Mesendoderm (in vitro differentiated cells): ENCODE measurements at places on chromosomes 13 and 19.
A peak's percentile ranks its signal among the peaks of the same experiment; 100 is the strongest.

DNA sequence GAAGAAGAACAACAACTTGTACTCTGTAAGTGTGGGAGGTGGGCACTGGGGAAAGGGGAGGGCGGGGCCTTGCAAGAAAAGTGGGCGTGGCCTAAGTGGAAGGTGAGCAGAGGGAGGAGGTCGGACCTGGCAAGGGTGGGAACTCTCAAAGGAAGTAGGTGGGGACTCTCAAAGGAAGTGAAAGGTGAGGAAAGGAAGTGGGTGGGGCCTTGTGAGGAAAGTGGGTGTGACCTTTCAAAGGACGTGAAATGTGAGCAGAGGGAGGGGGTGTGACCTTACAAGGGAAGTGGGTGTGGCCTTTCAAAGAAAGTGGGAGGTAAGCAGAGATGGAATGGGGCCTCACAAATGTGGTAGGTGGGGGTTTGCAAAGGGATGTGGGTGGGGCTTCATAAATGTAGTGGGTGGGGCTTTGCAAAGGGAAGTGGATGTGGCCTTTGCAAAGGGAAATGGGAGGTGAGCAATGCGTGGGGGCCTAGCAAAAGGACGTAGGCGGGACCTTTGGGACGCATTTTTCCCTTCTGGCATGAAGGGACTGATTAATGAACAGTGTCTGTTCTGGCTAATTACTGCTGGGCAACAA is 25.9 kb downstream of the ACSBG2 start:
- peak; percentile 33 for DNase-seq

GRCh38 chr19:49937750-49938381 is 8.6 kb upstream of the NUP62 start:
- DNase-seq: peak; percentile 82

- no peak for DNase-seq
Observed at GRCh38 chr19:33473653-33474305, 47.8 kb downstream of the PEPD start.

- DNase-seq: no peak
Observed at GRCh38 chr13:51068501-51068900, 42.6 kb downstream of the C13orf42 start.

DNA sequence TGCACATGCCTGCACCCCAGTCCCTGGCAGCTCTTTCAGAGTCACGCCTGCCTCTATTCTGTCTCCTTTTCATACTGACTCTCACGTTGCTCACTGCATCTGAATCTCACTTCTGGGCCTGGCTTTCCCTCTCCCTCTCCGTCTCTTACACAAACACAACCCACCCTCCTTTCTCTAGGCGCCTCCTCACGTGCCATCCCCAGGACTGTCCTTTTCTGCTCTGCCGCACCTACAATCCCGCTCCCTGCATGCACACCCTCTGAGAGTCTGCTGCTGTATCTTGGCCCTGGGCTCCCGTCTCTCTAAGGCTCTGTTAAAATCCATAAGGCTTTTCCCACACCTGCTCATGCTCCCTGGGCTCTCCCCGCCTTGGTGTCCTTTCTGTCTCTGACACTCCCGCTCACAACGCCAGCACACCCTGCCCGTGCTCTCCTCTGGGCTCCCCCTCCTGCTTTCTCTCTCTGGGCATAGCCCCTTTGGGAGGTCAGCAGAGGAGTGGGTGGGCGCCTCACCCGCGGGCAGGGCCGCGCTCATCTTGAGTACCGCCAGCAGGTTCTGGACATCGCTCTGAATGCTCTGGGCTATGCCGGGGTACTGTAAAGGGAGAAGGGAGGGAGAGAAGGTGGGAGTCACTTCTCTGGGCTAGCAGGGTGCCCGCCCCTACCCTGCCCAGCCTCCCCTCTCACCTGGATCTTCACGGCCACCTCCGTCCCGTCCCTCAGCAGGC is 12.7 kb upstream of the NUMBL start:
- DNase-seq: no peak

GRCh38 chr13:30129411-30129810 is 177.9 kb downstream of the KATNAL1 start:
- no peak for DNase-seq

DNA sequence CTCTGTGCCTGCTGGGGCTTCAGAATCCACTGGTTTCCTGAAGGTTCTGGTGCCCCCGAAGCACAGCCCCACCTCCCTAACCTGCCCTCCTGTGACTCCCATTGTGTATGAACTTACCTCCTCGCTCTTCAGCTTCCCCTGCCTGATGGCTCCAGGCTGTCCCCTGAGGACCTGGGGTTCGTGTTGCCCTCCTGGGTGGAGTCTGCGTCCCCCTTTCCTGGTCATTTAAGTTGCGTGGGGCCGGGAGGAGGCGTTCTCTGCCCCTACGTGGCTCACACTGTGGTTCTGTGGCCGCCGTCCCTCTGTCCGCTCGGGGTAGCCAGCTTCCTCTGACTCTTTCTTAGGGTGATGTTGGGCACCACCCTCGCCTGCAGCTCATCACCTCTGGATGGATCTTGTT is 13.9 kb downstream of the TFDP1 start:
- no peak for DNase-seq

DNA sequence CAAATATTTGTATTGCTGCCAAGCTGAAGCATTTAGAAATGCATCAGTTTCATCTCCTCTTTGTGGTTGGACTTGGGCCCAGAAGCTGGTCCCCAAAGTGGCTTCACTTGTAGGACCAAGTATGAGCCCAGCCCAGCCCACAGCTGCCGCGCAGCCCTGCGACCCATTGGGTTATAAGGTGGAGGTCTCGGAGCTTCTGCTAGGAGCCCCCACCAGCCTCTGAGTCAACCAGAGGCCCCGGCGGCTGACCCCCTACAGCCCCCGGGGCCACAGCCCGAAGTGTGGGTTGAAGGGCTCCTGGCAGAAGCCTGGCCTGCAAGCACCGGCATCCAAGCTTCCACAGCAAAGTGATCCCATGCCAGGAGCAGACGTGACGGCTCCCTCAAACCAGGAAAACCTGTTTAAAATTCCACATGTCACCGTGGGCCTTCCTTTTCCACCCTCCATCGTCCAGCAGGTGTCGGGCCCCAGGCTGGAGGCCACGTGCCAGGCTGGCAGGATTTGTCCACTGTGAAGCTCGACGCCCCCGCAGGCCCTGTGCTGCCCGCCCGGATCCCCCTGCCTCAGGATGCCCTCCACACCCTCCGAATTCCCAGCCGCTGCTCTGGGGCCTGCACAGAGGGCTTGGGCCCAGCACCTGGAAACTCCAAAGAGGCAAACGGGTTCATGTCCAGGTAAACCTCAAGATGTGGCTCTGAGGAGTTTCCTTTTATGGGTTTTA is 54.7 kb downstream of the C13orf46 start:
- DNase-seq: no peak

DNA sequence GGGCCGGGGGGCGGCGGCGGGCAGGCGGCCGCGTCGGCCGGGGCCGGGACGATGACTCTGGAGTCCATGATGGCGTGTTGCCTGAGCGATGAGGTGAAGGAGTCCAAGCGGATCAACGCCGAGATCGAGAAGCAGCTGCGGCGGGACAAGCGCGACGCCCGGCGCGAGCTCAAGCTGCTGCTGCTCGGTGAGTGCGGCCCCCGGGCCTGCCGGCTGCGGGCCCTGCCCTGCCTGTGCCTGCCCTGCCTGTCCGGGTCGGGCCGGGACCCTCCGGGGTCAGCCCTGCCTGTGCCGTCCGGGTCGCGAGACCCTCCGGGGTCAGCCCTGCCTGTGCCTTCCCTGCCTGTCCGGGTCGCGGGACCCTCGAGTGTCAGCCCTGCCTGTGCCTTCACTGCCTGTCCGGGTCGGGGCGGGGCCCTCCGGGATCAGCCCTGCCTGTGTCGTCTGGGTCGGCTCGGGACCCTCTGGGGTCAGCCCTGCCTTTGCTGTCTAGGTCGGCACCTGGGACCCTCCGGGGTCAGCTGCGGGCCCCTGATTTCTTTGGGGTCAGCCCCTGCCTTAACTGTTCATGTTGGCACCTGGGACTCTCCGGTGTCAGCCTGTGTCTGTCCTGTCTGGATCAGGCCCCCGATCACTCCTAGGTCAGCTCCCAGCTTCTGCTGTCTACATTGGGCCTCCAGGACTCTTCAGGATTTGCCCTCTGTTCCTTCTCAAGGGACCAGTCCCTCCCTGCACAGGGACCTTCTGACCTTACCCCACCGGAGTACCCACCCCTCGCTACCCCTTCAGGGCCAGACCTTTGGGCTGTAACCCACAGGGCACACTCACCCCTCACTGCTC is 659 bp downstream of the GNA11 start:
- DNase-seq: no peak

- peak; percentile 8 for DNase-seq
Observed at GRCh38 chr13:94859278-94859691, 146.9 kb upstream of the SOX21 start.

DNA sequence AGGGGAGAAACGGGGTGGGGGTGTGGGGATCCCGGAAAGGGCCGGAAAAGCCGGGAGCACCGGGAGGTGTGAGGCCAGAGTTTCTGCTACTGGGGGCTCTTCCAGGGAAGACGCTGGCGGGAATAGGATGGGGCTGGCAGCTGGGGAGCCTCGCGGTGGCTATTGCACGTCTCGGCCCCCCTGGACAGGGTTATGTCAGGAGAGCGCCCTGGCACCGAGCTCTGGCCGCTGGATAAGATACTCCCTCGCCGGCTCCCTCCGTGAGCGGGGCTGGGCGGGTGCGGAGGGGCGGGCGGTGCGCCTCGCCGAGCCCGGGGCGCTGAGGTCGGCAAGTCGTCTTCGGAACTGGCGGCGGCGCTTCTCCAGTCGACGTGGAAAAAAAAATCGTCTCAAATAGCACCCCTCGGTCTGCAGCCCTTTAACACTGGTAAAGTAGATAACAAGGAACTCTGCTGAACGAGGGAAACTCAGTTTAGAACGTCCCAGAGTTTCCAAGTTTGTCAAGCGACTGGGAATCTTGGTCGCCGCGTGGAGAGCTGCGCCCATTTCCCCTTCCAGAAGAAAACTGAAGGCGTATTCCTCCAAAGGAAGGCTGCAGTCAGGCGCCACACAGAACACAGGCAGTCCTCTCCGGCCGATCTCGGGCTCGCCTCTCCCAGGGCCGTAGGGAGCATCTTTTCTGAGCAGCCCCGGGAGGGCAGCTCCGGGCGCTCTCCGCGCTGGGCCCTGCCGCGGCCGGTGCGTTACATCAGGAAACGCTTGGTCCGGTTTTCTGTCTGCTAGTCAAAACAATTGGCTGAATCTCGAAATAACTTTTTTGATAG is 115.1 kb downstream of the KCNRG start:
- peak; percentile 57 for DNase-seq

GRCh38 chr13:47112205-47112902 is 215.5 kb upstream of the HTR2A start:
- DNase-seq: peak; percentile 45

DNA sequence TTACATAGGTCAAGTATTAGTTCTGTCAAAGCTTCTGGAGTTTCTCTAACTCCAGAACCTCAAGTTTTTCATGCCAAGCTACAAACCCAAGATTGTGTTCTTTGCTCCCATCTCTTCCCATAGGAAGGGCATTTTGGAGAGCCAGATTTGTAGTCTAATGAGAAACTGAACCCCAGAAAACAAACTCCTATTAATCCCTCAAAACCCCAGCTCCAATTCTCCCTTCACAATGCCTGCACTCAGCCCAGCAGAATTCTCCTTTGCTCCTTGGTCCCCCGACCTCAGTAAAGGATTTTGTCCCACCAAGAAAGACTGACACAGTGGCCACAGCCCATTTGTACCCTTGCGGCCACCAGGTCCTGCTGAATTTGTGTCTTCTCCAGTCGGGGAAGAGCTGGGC is 8.4 kb downstream of the USHBP1 start:
- no peak for DNase-seq

GRCh38 chr13:40385858-40386180 is 280.6 kb downstream of the FOXO1 start:
- no peak for DNase-seq

DNA sequence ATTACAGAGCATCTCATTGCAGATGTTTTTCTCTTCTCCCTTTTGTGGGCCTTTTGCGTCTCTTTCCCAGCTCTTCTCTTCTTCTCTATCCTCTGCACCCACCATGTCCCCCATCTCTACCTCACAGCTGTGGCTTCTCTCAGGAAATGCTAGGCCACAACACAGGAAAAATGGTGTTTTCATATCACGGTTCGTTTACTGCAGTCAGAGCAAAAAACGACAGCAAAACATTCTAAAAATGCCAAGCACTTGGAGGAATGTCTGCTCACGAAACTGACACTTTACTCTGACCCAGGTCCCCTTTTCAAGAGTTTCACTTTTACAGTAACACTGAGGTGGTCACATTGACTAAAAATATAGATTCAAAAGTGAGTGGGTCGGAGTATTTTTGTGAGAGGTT is 152.2 kb downstream of the DCT start:
- DNase-seq: peak; percentile 56

GRCh38 chr19:39409208-39410016 is 2.8 kb downstream of the ZFP36 start:
- peak; percentile 94 for DNase-seq

- no peak for DNase-seq
Observed at GRCh38 chr13:113124211-113124970, 1.8 kb downstream of the F10 start.
